ENCODE measurements at places on chromosomes 7 and 10.

GRCh38 chr7:121267612-121268011, 61.2 kb upstream of the WNT16 start:
- DNase-seq: no peak

DNA sequence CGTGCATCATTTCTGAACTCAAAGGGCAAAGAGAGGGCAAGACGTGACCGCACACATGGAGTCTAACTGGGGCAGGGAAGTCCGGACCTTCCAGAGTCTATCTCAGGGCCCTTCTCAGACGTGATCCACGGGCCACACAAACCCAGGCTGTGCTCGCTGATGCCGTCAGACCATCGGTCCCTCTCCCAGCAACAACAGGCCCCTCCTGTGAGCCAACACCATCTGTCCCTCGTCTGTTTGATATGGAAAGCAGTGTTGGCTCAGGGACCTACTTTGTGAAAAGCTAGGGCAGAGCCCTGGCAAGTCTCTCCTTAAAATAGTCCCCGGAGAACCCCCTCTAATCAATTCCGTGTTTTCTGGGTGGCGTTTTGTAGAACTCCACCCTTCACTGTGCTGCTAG, 208.8 kb downstream of the TCERG1L start:
- no peak for DNase-seq

GRCh38 chr10:71882813-71883659, 32.0 kb upstream of the PSAP start:
- DNase-seq: no peak

GRCh38 chr7:28081016-28081415, 99.6 kb downstream of the JAZF1 start:
- DNase-seq: no peak

DNA sequence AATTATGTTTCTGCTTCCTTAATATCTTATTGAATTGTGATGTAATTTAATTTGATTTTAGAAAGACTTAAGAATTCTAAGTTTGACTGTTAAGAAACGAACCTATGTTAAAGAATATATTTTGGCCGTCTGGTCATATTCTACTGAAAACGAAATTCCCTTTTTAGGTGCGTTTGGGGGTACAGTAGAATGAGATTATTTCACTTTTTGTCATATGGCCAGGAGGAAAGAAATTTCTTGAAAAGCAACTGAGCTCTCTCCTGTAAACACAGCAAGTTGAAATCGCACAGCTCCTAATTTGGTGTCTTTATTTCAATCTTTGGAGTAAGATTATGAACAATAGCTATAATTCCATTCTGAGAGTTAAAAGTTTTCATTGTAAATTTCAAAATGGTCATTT, 227.6 kb downstream of the CACNB2 start:
- DNase-seq: no peak

- DNase-seq: no peak
These were observed 110.3 kb downstream of the VPS41 start for GRCh38 chr7:38798552-38799267.

GRCh38 chr10:125967533-125967932, 71.2 kb downstream of the FANK1 start:
- DNase-seq: no peak

DNA sequence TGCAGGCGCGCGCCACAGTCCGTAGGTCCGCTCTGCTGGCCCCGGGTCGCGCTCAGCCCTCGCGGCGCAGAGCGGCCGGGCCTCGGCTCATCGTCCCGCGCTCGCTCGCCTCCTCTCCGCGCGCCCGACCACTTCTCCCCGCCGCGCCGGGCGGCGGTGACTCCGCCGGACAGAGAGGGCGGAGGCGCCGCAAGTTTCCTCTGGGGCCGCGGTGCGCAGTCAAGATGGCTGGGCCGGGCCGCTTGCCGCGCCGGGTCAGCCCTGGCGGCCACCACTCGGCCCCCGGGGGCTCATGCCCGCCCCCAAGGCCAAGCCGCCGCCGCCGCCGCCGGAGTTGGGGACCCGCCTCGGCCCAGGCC, 441 bp downstream of the FZD8 start:
- peak; percentile 33 for DNase-seq

DNA sequence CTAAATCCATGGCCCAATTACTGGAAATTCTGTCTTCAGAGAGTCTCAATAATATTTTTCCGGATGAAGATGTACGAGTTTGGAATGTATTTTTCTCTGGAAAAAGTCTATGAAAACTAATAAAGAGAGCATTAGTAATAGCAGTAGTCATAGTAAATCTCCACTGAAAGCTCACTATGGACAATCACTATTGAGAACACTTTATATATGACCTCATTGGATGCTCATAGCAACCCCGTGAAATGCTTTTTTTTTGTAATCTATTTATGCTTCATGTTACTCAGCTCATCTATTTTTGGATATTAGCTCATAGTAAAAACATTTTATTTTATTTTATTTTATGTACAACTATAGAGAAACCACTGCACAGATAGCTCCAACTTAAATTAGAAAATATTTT, 94.3 kb upstream of the MYO3A start:
- DNase-seq: no peak

DNA sequence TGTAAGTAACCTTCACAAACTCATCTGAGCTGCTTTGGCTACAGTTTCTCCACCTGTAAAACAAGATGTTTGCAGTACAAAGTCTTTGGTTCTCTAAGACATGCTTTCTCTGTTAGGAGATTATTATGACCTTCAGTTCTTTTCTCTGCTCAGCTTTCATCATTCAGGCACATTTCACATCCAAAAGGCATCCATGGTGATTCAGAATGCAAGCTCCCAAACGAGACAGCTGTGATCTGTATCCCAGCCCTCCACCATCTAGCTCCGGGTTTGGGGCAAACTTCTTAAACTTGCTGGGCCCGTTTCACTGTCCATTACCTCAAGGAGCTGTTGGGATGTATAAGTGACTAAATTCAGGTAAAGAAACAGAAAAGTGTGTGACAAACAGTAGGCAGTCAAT, 95.8 kb upstream of the COL1A2 start:
- no peak for DNase-seq

DNA sequence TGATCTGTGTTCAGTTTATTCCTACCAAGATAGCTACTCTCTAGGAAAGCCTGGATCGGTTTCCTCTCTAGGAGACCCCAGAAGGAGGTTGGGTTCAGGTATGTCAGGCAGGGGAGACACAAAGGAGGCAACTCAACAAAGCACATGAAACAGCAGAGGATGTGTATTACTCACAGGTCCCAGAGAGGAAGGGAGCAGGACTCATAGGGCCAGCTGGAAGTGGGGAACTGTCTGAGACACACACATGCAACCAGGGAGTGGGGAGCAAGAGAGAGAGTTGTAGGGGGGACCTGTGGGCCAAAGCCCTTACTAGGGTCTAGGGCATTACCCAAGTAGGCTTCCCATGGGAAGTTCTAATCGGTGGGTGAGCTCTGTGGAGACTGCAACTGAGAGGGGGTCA, 10.2 kb upstream of the NRP1 start:
- DNase-seq: no peak

- DNase-seq: no peak
These were observed 45.0 kb downstream of the JAKMIP3 start for GRCh38 chr10:132110713-132111112.

DNA sequence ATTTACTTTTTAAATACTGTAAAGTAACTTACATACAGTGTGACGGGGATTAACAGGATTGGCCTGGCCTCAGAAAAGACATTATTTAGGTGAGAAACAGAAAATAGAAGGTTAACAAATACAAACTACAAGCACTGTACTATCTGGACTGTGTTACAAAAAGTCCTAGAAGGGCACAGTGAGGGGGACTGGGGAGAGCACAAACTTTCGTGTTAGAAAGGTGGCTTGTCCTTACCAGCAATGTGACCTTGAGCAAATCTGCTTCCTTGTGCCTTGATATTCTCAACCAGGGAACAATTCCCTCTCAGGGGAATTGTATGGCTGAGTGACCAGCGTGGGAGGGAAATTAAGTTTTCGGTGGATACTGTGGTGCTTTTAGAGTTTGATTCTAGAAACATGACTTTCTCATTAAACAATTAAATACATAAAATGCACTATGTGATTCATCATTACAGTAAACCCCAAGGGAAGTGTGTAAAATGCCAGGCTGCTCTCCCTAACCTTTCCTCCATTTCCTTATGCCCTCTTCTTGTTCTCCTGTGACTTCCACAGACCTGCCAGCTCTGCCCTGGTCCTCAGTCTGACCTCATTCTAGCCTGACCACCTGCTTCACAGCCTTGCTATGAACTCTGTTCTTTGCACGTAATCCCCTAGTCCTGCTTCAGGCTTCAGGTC, 57.7 kb downstream of the OSBPL3 start:
- no peak for DNase-seq

DNA sequence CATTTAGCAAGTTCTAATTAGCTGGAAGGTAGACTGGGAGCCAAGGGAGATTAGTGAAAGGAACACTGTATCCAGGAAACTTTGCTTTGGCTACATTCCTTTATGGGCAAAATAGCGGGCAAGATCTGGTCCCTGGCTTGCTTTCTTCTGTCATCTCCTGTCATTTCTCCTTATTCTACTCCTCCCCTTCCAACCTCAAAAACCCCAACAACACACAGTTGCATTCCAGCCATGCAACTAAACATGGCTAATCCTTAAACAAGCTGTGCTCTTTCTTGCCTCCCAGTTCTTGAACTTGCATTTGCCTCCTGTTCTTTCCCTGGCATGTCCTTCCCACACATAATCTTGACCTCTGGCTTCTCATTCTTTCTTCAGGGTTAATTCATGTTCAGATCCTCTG, 59.5 kb upstream of the CDCA7L start:
- no peak for DNase-seq

DNA sequence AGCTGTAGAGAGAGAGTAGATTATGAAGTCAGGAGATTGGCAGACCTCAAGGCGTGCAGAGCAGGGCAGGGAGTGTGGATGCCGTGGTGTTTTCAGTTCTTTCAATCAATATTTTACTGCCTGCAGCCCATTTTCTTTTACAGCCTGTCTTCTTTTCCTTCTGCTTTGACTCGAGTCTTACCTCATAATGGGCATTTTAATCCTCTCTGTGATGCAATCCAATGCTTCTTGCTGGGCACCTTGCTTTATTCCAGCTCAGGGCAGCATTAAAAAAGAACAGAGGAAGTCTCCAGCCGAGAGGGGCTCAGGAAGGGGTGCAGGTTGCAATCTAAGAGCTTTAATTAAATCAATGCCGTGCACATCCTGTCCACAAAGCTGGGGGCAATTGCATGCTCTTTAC, 839.0 kb downstream of the LRMDA start:
- no peak for DNase-seq

DNA sequence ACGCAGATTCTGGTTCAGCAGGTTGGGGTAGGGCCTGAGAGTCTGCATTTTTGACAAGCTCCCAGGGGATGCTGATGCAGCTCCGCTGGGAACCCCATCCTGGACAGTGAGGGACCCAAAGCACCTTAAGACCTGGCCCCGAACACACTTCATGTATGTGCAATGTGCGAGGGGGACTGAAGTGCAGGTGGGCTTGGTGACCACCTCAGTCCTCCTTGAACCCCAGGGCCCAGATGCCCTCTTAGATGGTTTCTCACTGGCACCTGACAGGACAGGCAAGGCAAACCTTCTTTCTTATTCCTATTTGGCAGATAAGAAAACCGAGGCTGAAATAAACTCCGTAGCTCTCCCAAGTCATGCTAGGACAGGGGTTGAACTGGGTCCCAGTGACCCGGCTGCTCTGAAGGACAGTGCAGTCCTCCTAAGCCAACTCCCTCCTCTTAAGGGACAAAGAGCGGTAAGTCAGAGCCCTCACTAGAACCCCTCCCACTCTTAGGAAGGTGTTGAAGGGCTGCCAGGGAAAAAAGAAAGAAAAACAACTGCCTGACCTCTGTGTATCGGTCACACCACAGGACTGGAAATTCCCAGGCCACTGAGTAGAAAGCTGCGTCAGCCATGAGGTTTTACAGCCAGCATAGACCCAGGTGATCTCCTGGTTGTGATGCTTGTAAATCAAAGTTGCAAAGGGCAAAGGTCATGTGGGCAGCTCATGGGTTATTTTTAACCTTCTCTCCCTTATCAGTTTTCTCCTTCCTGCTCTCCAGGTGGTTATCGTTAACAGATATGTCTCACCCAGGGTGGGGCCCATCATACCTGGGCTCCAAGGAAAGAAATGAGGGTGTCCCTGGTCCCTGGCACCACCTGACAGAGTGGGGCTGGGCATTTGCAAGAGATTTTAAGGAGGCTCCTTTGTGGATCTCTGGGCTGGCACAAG, 90.9 kb upstream of the SMNDC1 start:
- peak; percentile 57 for DNase-seq

DNA sequence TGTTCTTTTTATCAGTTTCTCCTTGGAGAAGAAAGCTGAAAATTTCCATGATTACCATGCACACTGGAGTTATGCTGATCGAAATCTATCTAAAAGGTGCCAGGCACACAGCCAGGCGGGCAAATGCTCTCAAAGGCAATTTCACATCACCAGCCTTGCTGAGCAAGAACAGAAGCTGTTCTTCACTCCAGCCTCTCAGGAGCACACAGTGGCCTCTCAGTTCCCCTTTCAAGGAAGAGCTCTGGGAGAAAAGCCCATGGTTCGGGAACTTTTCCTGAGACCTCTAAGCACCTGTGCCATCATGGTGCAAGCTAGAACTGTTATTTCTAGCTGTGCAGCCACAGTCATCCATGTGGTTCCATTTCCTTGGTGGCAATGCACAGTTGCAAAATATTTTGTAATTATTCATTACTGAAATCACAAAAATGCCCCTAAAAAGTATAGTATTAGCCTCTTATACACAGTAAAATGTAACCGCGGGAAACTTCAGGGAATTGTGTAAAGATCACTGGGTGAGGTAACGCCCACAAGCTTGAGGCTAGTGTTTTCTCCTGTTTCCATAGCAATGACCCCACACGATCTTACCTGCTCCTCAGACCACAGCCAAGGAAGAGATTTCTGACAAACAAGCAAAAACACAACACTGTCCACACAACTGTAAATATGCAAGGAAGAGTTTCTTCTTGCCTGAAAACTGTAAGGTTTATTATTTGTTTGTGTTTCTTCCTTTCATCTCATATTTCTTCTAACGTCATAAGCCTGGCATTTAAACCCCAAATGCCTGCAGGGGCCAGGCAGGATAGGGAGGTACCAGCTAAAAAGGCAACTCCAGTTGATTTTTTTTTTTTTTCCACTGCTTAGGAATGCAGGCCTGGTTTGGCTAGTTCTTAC, 121.2 kb downstream of the FAM107B start:
- peak; percentile 57 for DNase-seq

GRCh38 chr10:125836746-125837145, 13.4 kb downstream of the BCCIP start:
- no peak for DNase-seq

GRCh38 chr7:73351447-73352167, 23.6 kb downstream of the FKBP6 start:
- DNase-seq: no peak

GRCh38 chr10:3702569-3702968, 82.4 kb downstream of the KLF6 start:
- no peak for DNase-seq
